ENCODE measurements at places on chromosomes 1 and 21. TPM values are rescaled to one million over a fixed set of nuclear protein-coding genes. Genes with fewer than 3 reads are reported as not detected.

The FCN3 gene
- polyA plus RNA-seq, result 2.9 TPM

The TNNI3K gene
- polyA plus RNA-seq, result 1.1 TPM

The DIO1 gene
- 5.1 TPM for polyA plus RNA-seq

DNA sequence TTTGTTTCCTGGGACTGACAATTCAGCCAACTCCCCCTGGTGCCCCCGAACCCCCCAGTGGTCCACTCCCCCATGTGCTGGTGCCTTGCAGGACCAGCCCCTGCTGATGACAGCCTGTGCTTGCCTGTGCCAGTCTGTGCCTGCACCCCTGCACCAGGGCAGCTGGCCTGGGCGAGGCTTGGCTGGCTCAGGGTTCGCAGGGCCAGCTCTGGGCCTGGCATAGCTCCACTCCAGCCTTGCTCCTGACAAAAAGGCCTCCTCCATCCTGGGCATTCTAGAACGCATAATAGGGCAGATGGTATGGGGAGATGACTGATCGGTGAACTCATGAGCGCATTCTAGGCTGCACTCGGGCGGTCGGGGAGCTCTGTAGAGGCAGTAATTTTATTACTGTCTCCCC lies 5.4 kb downstream of the CNTN2 start:
- no peak for DNase-seq

GRCh38 chr21:20652846-20653245 lies 345.4 kb upstream of the NCAM2 start:
- DNase-seq, result no peak

The GJA9 gene
- polyA plus RNA-seq, result 0.50 TPM

GRCh38 chr1:100250807-100251206 lies 1.2 kb upstream of the DBT start:
- no peak for DNase-seq

DNA sequence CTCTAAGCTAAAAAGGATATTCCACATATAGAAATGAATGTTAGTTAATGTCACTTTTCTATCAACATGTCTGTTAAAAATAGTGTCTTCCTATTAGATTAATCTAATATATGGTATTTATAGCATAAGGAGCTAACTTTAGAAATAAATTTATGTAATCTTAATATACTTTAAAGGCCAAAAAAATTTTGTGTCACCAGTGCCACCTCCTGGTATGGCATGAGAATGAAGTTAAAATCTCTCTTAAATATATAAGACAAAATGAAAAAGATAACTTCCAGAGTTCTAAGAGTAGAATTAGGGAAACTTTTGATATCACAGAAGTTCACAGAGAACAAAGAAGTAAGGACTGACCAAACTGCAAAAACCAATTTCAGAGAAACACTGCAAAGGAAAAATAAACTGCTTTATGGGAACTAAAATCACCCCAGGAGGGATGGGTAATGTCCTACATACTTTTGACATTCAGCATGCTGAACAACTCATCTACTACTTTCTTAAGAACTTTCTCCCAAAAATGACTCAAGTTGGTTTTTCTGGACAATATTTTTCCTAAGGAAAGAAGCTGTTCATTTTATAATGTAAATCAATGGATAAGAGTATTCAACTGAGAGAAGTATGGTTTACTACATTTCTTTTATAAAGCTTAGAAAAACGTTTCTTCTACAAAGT lies 82.8 kb downstream of the TRIM33 start:
- DNase-seq, result peak; percentile 5

All from renal cortex interstitium (tissue), 15 donors.